Activated T-helper 17 cell treated with anti-CD3 and anti-CD28 coated beads, Interleukin-2, amount 50 U/mL, for 72 hours (primary cell): ENCODE measurements at places on chromosomes 3 and 15. TPM values are rescaled to one million over a fixed set of nuclear protein-coding genes. Genes with fewer than 3 reads are reported as not detected.

RFTN1 gene
- total RNA-seq, result 112 TPM

MYL3 gene
- total RNA-seq, result not detected

COL6A5 gene
- total RNA-seq, result not detected

CCNB2 gene
- total RNA-seq, result 68.5 TPM

GRCh38 chr15:90219421-90220141 lies 14.2 kb downstream of the CIB1 start:
- ATAC-seq, result peak; percentile 63

ZNF502 gene
- 1.5 TPM for total RNA-seq

DNA sequence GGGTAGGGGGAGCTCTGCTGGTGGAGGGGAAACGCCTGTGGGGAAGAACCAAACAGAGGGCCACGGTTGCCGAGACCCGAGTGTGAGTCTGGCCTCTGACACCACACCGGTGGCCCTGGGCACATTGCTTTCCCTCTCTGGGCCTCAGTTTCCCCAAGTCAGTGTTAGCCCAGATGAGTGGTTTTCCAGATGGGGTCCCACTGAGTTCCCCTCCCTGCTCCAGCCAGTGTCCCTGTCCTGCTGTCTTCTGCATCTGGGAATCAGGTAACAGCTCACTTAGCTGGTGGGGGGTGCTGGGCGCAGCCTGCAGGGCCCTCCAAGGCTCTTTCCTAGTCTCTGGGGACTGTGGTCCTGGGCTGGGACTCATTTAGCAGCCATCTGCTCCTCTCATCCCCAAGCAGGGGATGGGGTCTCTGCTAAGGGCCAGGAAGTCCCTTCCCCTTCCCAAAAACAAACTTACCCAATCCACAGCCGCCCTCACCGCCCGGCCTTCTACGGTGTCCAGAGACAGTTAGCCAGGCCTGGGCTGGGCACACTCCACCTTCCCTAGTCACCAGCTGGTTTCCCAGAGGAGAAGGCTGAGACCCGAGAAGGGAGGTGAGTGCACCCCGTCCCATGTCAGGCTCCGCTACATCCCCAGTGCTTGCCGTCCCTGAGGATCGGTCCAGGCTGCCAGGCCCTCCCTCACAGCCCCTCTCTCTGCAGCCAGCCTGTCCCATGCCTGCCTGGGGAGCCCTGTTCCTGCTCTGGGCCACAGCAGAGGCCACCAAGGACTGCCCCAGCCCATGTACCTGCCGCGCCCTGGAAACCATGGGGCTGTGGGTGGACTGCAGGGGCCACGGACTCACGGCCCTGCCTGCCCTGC lies 676 bp downstream of the GP9 start:
- ATAC-seq, result no peak

DNA sequence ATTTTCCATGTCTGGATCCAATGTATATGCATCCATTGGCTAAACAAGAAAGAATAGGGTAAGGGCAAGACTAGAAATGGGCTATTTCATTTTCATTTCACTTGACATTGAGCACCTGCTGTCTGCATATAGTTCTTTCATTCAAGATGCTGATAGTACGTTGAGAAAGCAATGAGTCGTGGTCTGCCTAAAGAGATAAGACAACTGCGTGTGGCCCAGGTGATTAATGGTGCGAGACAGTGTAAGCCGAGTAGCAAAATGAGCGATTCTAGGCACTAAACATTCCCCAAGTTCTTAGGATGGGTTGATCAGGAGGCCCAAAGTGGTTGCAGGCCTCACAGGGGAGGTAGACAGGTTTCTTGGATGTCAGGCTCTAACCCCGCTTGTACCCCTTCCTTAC lies 235.4 kb downstream of the PDCD6IP start:
- no peak for ATAC-seq

- ATAC-seq, result no peak
Observed at GRCh38 chr15:68618394-68618793, 39.6 kb downstream of the CORO2B start.

DNA sequence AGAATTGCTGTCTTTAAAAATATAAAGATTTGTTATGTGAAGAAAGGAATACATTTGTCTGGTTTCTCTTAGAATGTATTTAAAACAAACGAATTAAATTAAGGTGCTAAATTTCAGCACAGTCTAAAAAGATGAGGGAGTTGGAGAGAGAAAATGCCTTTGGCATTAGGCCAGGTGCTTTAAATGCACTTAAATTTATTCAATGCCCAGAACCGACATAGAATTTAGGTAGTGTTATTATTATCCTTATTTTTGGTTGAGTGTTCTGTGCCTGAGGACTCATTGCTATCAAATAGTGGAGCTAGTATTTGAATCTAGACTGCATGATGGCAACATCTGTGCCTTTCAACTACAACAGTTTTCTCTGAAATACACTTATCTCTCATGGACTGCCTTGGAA lies 287.5 kb downstream of the RBMS3 start:
- ATAC-seq, result no peak

DNA sequence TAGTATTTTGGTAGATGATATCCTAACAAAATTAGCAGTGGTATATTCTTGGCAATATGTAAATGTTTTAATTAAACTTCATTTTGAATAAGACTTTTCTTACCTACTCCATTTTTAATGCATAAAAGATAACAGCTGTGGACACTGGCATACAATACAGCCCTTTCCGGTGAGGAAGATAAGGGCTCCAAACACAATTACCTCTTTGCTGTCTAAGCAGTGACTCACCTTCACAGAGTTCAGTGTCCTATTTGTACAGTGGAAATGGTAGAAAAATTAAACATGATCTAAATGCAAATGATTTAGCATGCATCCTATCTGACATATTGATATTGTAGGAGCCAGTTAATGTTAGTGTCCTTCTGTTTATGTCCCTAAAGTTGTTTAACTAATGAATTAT lies 969.4 kb downstream of the PLOD2 start:
- no peak for ATAC-seq

DNA sequence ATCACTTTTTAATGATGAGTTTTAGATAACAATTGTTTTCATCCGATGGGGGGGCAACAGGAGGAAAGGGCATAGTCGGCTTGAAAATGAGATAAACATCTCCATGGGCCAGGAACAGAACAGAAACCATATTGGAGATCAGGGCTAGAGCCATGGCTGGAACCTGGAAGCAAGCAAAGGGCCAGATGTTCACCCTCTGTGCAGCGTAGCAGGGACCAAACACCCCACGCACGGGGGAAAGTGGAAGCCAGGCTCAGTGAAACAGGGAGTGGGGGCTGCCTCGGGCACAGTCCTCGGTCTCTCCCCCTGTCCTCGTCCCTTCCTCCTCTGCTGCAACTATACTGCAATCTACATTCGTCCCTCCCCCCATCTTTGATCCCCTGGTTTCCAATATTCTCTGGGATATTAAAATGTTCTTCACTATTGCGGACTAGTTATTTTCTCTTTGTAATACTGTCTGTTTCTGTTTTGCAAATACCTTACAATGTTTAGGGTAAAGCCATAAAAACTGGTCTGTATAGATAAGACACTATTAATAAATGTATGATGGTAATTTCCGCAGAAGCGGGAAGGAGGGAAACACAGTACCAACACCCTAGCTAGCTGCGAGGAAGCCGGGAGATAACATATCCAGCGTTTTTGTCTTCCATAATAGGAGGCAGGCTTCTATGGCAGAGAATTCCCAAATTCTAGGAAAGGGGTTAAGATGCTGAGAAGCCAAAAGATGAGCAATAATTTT lies 121.5 kb downstream of the XXYLT1 start:
- no peak for ATAC-seq

DNA sequence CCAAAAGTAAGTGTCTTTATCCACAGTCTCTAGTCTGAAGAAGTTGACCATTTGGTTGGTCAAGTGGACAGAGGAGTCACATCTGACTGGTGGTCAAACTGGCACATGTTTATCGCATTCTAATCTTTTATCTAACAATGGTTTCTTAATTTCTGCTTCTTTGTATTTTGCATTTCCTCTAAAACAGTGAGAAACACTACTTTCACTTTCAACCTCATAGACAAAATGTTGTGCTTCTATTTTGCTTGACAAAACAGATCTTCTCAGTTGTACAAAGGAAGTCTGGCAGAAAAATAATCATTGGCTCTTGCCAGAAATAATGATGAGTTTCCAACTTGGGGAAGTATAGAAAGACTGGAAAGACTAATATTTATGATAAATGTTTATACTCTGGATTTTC lies 103.9 kb downstream of the MME start:
- no peak for ATAC-seq

CADM2 gene
- not detected for total RNA-seq

DNA sequence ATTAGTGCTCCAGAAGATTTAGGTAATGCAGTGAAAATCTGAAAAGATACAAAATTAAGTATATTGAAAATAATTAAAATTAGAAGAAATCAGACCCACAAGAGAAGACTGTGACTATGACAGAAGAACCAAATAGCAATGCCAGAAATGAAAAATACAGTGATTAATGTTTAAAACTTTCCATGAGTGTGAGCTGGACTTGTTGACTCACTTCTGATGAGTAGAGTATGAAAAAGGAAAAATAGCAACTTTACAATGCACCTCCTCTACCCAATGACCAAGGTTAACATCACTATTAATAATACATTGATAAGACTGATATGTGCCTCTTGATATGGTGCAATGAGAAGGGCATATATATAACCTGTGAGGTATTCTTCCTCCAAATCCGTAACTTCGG lies 39.3 kb upstream of the SLC22A13 start:
- peak; percentile 71 for ATAC-seq

CHP1 gene
- 40.1 TPM for total RNA-seq

DNA sequence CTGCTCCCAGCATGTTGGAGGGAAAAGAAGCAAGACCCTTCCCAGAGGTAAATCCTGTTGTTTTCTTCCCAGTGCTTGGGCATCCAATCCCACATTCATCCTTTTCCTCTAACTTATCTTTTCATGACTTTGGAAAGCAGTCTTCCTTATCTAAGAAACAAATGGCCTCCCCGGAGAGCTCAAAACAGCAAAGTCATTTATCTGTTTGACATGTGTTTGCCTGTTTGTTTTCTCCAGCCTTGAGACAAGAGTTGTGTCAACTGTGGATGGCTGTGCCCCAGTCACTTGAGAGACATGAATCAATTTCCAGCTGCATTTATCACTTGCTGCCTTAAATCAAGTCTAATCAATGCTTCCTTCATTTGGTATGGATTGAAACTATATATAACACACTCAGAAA lies 103.9 kb downstream of the SHQ1 start:
- ATAC-seq, result no peak

NR1I2 gene
- 0.43 TPM for total RNA-seq

FGF7 gene
- not detected for total RNA-seq

THAP10 gene
- 0.39 TPM for total RNA-seq

CAV3 gene
- not detected for total RNA-seq

DNA sequence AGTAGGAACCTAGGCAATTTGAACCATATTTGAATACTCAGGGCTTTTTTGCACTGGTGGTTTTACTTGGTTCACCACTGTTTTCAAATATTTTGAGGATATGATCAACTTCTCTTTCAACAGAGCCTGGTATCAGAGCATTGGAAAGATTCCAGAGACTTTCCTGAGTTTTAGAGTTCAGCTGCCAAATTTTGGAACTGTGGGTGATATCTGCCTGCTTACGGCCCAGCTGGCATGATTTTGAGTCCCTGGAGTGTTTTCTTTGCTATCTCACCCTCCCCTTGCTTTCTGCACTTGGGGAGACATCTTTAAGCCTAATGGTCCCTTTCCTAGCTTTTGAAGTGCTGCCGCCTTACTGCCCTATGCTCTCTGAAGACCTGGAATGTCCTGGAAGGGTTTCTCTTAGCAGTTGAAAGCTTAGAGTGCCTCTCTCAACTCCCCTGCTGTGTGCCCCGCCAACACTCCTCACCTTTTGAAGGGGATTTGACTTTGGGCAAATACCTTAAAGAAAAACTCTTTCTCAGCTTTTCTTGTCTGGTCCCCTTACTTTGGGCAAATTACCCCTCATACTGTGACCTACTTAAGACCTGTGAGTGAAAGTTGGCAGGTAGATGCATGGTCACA lies 539.1 kb downstream of the MFSD1 start:
- no peak for ATAC-seq

DNA sequence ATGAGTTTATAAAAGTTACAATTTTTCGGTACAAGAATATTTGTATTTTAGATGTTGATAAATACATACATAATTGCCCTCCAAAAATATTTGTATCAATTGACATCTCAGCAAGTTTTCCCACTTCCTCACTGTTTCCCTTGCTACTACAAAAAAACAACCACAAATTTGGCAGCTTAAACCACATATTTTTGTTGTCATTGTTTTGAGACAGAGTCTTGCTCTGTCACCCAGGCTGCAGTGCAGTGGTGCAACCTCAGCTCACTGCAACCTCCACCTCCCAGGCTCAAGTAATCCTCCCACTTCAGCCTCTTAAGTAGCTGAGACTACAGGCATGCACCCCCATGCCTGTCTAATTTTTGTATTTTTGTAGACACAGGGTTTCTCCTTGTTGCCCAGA lies 162.8 kb upstream of the RARB start:
- no peak for ATAC-seq

- ATAC-seq, result no peak
Observed at GRCh38 chr3:74673326-74673725, 58.9 kb upstream of the CNTN3 start.

DNA sequence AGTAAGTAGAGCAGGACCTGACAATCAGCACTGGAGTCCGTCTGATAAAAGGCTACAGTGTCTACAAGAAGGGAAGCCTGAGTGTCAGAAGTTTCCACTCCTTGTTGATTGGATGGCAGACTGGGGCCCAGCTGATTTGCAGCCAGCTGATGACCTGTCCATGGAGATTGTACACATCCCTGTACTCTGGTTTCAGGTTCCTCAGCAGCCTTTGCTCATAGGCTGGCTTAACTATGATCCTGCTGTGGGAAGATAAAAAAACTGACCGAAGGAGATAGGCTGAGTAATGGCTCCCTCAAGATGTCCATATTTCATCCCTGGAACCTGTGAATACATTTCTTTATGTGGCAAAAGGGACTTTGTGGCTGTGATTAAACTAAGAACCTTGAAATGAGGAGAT lies 11.7 kb upstream of the LACTB start:
- no peak for ATAC-seq

HDC gene
- total RNA-seq, result 1.2 TPM

TGM4 gene
- total RNA-seq, result not detected

- no peak for ATAC-seq
Observed at GRCh38 chr3:184912163-184912562, 100.2 kb downstream of the VPS8 start.

FBXW12 gene
- not detected for total RNA-seq

AMT gene
- total RNA-seq, result 1.9 TPM

DNA sequence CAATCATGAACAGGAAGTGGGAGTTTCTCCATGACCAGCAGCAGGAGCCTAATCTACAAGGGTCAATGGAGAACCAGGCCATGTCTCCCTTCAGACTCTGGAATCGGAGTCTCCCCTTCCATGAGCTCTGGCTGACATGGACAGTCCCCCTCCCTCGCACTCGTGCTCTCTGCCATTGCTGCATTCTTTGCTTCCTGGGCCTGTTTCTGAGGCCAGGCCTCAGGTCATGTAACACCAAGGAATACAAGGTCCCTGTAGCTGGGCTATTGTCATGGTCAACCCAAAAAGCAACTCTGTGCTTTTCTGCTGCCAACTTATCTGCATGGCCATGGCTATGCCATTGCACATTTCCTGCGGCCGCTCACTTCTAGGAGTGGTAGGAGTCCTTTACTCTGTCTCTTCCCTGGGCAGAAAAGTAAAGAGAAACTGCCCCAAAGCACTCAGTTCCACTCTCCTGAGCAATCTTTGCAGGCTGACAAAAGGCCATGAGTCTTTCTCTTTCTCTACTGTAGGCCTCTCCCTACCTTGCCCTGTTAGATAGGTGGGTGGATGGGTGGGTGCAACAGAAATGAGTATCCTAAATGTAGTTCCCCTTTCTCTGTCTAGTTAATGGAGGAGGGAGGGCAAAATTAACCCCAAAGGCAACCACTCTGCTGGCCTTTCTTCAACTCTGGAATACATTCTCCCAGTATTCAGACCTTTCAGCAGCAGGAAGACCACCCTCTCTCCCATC lies 40.8 kb upstream of the PROK2 start:
- no peak for ATAC-seq

RHCG gene
- not detected for total RNA-seq

SPPL2A gene
- 92.5 TPM for total RNA-seq
